Islet precursor cell (in vitro differentiated cells): ENCODE measurements at places on chromosomes 7 and 10.
A peak's percentile ranks its signal among the peaks of the same experiment; 100 is the strongest.

DNA sequence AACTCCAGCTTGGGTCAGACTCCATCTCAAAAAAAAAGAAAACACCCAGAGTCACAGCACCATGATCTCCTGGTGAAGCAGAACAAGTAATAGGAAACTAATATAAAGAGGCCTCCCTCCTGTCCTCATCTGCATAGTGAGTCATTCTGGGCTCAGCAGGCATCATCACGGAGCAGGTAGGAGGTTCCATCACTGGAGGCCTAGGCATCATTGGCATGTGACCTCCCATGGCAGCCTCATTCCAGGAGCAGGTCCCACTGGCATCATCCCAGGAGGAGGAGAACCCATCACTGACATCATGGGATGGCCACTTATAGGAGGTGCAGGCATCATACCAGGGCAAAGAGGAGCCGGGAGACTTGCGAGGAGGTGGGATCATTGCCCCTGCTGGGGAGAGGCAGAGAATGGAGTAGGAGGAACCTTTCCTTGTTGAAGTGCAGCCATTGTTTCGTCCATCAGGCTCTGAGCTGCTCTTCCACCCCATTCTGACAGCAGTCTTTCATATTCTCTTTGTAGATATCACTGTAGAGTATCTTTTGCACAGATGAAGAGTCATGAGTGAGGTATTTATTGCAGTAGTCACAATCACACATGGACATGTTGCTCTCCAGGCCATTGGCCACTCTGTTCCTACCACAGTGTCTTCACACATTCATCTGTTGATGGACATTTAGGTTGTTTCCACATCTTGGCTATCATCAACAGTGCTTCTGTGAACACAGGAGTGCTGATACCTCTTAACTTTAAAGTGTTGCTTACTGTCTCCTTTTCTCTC lies 73.8 kb downstream of the OSBPL3 start:
- no peak for DNase-seq

DNA sequence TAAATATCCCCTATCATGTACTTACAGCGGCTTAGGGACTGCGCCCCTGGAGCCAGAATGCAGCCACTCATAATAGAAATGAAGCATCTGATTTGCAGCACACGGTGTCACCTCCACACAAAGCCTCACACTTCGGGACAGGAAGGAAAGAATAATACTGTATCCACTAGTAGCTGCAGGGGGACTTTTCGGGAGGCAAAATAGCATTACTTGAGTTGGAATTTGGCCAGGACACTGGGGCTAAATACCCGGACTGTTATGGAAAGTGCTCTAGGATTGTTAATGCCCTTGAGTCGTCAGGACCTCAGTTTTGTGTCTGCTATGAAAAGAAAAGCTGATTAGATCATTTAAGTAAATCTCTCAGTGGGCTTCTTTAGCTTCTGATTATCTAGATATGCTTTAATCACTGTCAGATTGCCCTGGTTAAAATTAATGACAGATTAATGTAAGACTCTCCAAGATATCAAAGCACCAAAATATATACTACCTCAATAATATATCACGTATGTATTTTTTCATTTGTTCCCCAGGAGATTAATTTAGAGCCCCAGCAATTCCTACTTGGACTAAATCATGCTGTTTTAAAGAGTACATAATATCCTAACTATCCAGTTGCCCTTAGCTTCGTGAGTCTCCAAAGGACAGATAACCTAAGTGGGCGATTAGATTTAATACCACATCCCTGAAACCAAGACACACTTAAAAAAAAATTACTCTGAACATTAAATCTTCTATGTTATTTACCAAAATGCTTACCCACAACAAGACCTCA lies 173.0 kb upstream of the NEBL start:
- no peak for DNase-seq

DNA sequence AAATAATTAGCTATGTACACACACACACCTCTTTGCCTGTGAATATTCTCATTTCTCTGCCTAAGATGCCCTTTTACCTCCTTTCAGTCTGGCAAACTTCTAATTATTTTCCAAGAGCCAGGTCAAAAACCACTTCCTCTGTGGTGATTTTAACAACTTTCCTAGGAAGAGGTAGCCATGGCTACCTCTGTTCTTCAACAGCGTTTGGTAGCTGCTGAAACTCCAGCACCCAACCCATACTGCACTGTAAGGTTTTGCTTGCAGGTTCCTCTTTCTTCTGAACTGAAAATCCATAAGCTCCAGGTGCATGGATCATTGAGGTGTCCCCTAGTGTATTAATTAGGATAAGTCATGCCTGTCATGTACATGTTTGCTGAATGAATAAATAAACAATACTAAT lies 25.6 kb downstream of the NRCAM start:
- DNase-seq = no peak

GRCh38 chr7:130953196-130953595 lies 219.2 kb upstream of the KLF14 start:
- DNase-seq = no peak

DNA sequence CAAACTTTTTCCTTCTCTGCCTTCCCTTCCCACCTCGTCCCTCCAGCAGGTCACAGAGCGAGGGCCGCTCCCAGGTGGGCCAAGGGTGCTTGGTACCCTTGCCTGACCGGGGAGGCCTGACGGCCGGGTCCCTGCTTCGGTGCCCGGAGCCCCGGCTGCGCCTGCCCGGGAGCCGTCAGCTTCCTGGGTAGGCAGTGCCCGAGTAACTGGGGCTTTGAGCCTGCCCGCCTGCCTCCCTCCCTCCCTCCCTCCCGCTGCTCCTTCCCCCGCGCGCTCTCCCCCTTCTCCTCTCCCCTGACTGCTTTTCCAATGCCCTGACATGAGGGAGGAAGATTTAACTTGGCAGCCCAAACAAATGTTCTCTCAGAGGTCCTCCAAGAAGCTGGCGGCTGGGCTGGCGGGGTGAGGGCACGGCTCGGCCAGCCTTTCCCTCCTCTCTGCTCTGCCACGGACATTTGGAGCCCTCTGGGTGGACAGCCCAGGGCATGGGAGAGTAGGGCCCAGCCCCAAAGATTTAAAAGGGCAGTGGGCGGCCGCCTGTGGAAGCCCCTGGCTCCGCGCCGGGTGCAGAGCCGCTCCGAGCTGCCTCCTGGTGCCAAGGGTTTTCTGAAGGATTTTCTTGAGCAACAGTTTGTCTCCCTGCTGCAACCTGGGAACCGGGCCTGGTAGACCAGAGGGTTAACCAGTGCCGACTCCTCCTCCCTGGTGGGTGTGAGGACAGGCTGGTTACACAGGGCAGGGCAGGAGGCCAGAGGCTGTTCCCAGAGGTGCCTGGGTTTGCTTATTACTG lies 2.0 kb downstream of the ZMIZ1 start:
- peak; percentile 89 for DNase-seq

DNA sequence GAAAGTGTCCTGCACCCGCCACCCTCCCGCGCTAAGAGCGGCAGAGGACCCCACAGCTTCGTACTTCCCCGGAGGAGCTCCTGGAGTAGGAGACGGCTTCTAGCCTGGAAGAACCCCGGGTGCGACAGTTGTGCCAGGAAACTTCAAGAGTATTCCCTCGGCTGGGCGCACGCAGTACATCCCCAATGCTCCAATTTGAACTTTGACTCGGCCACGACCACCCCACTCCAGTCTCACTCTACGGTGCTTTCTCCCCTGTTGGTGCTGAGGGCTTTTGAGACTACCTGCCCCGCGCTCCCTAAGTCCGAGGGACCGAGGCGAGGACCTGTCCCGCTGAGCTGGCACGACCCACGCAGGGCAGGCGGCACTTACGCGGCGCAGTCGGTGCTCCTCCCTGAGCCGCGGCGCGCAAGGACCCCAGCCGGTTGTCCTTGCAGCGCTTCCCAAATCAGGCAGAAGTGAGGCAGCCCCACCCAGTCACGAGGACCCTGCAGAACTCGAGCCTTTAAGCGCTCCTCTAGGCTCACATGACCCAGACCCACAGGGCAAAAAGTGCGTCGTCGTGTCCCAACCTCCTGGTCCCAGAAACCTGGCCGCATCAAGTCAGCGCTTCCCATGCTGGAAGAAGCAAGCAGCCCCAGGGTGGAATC lies at the start of gene CPVL:
Gene CPVL, minus strand, starts transcription at position 481 of the 650 bp plus-strand sequence. CDS start 25,476 bp downstream, outside the sequence.
- DNase-seq = peak; percentile 92

GRCh38 chr10:28370107-28370835 lies 67.4 kb upstream of the MPP7 start:
- no peak for DNase-seq

GRCh38 chr7:129862682-129863081 lies 90.1 kb downstream of the UBE2H start:
- DNase-seq = no peak
